ENCODE measurements at places on chromosomes 4 and X.

DNA sequence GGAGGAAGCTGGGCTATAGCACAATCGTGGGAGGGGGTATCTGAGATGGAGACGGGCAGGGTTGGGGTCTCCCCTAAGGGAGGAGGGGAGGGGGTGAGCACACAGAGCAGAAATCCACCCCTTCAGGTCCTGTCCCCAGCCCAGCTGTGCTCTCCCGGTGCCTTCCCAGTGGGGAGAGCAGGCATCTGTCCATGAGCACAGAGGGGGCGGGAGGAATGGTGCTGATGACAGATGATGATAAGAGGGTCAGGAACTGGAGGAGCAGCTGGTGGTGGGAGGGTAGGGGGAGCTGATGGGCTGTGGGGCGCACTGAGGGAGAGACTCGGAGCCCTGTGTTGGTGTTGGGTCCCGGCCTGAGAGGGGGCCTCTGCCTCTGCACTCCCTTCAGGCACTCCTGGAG, 8.6 kb downstream of the ATP2B3 start:
- no peak for DNase-seq

GRCh38 chrX:107626916-107627315, 1.4 kb upstream of the PRPS1 start:
- DNase-seq, result no peak

DNA sequence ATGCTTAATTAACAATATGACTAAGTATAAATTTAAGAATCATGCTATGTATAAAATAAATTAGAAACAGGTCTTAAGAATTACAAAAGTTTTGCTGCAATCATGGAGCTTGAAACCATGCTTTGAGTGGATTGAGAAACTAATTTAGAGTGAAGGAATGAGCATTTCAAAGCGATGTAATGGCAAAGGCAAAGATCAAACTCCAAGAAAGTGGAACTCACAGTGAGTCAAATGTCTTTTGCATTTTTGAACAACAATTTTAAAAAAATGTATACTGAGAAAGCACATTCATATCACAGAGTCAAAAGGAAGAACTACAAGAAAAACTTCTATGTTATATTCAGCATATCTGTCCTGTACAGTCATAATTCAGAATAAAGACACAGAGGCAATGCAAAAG, 6.6 kb downstream of the GPRIN3 start:
- DNase-seq, result no peak

GRCh38 chr4:117965622-117966021, 68.7 kb upstream of the NDST3 start:
- no peak for DNase-seq

DNA sequence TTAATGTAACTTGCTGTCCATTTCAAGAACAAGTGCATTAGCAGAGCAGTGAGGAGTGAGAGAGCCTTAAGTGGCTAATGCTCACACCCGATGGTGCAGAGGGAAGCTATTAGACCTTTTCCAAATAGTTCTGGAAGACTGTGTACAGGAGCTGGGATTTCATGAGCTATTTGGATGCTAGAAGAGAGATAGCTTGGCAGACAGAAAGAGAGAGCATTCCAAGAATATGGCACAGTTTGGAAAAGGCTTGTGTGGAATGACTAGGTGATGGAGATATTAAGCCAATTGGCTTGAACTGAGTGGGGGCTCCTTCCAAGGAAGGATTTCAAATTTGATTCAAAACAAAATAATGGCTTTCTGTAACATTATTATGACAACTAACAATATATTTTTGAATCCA, 1097.2 kb upstream of the TENM3 start:
- DNase-seq, result no peak

GRCh38 chrX:116204932-116205331, 34.4 kb downstream of the AGTR2 start:
- no peak for DNase-seq

DNA sequence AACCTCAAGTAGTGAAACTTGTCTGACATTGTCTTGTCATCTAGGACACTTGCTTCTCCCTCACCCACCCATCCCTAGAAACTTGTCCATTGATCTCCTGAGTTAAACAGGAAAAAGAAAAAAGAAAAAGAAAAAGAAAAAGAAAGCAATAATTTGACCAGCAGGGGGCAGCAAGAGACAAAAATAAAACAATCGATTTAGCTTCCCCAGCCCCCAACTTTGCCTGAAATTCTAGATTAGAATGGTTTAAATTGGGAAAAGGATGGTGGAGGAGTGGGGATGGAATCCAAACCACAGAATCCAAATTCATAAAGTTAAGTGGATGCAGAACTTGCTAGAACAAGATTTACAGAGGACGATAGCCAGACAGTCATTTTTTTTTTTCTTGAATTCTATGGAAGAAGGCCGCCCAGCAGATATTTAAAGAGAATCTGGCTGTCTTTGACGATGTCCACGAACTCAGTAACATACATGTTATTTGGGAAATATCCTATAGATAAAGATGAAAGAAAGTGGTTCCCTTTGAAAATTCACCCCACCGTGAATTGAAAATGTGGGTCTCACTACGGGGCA, 282.9 kb downstream of the USP46 start:
- peak; percentile 3 for DNase-seq

GRCh38 chr4:38925492-38926413, 58.1 kb downstream of the FAM114A1 start:
- DNase-seq, result no peak

DNA sequence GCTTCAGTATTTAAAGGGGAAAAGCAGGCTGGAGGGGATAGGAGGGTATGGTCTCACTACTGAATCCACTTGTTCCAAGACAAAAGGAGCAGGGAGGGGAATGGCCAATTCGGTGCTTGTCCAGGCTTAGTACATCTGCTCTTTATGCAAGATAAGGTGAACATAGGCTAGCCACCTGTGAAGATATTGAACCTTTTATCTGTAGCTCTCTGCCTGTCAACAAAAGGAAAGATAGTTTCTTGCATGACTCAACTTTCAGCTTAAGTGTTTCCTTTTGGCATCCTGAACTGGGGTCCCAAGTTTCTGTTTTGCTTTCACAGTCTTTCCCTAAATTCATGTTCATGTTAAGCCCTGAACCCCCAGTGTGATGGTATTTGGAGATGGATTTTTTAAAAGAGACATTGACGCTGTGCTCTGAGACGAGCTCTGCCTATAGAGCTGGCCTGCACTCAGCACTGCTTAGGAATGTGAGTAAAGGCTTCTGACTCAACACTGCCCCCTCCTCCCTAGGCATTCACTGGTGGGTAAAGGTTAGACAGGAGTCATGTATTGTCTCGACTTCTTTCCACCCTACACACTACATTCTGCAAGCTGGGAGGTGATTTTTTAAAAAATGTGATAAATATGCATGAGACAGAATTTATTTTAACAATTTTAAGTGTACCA, 28.2 kb downstream of the FAM149A start:
- no peak for DNase-seq

GRCh38 chrX:153780678-153781427, at the start of gene SRPK3:
Gene SRPK3 (plus strand): TSS chrX:153781041. CDS start chrX:153781087, 46 bp downstream.
- no peak for DNase-seq

DNA sequence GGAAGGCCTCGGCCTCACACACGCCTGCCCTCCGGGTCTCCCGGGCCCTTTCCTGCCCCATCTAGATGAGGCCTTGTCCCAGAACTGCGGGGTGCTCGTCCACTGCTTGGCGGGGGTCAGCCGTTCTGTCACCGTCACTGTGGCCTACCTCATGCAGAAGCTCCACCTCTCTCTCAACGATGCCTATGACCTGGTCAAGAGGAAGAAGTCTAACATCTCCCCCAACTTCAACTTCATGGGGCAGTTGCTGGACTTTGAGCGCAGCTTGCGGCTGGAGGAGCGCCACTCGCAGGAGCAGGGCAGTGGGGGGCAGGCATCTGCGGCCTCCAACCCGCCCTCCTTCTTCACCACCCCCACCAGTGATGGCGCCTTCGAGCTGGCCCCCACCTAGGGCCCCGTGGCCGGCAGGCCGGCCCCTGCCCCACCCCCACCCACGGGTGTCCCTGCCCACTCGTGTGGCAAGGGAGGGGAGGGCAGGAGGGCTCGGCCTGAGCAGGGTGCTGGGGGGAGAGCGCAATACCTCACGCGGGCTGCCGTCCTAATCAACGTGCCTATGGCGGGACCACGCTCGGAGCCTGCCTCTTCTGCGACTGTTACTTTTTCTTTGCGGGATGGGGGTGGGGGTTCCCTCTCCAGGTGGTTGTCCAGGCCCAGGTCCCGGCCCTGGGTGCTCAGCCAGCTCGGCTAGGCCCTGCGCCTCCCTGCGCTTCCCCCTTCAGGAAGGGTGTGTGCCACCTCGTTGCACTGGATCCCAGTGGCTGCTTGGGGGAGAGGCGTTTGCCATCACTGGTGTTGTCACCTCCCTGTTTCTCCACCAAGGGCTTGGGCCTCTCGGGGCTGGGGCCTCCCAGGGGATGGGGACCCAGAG, 3.1 kb downstream of the DUSP9 start:
- no peak for DNase-seq

GRCh38 chr4:52106191-52106590, 55.1 kb downstream of the SPATA18 start:
- no peak for DNase-seq

DNA sequence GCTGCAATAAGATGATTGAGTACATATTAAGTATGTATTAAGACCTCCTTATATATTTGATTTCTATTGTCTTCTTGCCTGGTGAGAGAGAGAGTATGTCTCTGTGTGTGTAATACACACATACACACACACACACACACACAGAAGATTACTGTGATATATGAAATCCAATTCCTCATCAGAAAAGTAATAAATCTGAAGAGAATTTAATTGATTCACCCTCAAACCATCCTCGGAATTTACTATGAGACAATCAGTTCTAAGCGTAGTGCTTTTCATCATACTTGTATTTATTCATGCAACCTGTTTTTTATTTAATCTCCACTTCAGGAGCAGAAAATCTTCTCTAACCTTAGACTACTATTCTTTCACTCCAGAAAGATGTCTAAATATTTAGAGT, 62.3 kb upstream of the TLL1 start:
- no peak for DNase-seq
